ENCODE measurements at places on chromosomes 11 and 22.

GRCh38 chr11:61962213-61963015 lies 5.0 kb downstream of the FTH1 start:
- DNase-seq, result no peak

DNA sequence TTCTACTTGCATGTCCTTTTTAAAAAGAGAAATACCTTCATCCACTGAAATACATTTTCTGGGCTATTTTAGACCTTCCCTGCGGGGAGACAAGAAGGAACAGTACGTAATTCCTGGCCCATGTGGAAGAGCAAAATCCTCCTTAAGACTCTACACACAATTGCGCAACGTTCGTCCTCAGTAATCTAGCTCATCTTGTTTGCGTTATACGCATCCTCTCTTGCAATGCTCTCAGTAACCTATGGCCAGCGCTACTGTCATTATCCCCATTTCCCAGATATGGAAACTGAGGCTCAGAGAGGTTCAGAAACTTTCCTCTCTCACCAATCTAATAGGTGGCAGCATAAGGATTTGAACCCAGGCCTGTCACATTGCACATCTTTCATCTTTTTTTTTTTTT lies 54.6 kb downstream of the RPUSD4 start:
- DNase-seq, result no peak

GRCh38 chr11:86930957-86931547 lies 24.1 kb downstream of the FZD4 start:
- DNase-seq, result no peak

DNA sequence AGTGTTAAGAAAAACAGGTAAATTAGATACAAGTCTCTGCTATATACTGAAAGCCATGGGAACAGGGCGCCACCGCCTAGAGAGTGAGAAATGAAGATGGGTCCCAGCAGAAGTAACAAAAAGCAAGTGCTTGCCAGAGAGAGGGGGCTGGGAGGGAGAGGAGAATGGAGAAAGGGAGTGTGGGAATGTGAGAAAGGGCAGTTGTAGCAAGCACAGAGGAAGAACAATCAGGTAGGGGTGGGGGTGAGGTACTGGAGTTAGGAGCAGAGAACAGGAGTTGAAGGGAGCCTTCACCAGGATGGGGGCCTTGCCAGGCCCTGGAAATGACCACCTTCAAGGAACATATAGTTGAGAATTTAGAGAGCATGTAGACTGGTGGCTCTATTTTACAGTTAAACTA lies 66.8 kb downstream of the TCF20 start:
- no peak for DNase-seq

GRCh38 chr22:40388231-40388630 lies 17.8 kb downstream of the SGSM3 start:
- no peak for DNase-seq

DNA sequence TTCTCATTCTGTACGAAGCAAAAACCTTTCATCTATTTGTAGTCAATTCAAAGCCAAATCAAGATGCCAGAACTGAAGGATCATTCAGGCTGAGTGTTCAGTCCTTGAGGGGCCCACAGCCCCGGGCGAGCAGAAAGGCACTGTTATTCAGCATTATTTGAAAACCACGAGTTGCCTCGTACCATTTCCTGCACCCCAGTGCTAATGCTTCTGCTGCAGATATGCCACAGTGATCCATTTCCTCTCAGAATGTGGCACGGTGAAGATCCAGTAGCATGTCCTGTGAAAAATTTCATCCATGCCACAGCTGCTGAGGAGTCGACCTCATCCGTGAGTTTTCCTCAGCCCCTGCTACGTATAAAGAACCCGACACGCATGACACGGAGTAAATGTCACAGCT lies 85.4 kb downstream of the OSBP2 start:
- DNase-seq, result no peak
